ENCODE measurements at places on chromosomes 4 and X.
A peak's percentile ranks its signal among the peaks of the same experiment; 100 is the strongest.

GRCh38 chrX:153519569-153520286 lies 2.3 kb downstream of the ATP2B3 start:
- DNase-seq, result no peak

- DNase-seq, result no peak
Observed at GRCh38 chrX:96835660-96836289, 47.9 kb upstream of the RPA4 start.

DNA sequence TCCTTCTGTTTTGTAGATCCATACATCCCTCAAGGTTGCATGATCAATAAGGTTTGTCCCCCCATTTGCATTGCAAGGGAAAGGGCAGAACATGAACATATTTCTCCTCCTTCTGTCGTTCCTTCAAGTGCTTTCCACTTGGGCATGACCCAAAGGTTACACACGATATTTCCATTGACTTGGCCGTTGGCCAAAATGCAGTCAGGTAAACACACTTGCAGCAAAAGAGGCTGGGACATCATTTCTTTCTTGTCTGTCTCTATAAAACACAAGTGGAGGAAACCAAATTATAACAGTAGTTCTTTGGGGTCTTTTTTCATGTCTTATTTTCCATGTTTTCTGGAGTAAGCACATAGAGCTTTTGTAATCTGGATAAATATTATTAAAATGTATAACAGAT lies 156.1 kb downstream of the FRAS1 start:
- DNase-seq, result peak; percentile 91

DNA sequence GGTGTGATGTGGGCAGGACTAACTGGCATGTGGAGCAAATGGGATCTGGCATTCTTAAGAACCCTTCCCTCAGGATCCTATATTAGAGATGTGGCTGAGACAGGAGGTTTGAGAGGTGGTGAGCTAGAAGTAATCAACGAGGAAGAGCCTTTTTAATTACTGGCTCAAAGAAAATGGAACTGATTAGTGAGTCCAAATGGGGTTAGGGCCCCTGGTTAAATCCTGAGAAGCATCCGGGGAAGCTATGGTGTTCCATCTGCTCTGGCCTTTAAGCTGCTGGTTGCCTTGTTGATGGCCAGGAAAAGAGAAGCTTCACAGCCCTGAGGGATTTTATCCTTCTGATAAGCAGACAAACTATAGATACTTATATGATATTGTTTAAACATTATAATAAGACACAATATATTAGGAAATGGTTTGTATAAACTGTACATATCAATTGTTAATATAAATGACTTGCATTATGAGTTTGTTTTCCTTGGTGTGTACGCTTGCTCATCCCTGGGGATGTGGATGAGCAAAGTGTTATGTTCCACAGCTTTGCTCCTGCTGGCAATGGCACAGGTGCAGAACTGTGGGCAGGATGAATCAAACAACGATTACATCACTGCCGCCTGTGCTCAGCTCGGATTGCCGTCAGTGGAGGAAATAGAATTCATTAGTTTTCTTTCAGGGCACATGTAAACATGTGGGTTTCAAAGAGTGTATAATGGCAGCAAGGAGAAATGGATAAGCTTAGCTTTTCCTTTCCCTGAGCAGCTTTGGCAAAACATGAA lies 328.6 kb upstream of the ARX start:
- DNase-seq, result peak; percentile 72

DNA sequence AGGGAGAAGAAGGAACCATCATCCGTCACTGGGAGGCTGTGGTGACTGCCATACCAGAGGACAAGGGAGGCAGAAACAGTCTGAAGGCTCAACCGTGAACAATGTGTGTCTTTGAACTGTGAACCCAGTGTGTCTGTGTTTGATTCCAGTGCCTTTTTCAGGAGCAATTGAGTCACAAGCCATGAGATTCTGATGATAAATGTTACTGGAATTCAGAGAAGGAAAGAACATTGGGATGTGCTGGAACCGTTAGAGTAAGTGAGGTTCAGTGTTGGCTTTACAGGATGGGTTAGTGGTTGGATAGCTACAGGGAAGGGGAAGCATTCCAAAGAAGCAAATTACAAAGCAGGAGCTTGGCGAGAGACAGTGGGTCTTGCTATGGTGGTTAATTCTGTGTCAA lies 464.4 kb downstream of the TRIML1 start:
- no peak for DNase-seq

DNA sequence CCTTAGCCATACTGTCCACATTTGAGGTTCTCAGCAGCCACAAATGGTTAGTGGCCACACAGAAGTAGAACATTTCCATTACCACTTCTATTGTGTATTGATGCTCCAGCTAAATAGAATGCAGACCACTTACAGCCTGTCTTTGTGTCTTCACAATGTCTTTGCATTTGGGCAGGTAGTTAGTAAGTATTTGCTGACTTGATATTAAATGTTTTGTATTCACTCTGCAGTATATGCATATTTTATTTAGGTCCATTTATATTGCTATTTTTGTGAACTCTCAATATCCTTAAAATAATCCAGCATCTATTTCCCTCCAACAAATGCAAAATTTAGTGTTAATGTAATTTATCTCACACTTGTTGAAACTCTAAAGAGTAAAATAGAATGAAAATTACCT lies 26.6 kb downstream of the ANAPC4 start:
- no peak for DNase-seq

GRCh38 chr4:78288327-78288726 lies 231.2 kb downstream of the FRAS1 start:
- no peak for DNase-seq

GRCh38 chr4:23348789-23349498 lies 540.9 kb downstream of the PPARGC1A start:
- no peak for DNase-seq

GRCh38 chr4:3786196-3786869 lies 20.1 kb downstream of the ADRA2C start:
- peak; percentile 23 for DNase-seq

- no peak for DNase-seq
Observed at GRCh38 chrX:152878976-152879755, 18.7 kb upstream of the ZNF185 start.

GRCh38 chr4:38164346-38164745 lies 204.1 kb downstream of the PTTG2 start:
- no peak for DNase-seq

DNA sequence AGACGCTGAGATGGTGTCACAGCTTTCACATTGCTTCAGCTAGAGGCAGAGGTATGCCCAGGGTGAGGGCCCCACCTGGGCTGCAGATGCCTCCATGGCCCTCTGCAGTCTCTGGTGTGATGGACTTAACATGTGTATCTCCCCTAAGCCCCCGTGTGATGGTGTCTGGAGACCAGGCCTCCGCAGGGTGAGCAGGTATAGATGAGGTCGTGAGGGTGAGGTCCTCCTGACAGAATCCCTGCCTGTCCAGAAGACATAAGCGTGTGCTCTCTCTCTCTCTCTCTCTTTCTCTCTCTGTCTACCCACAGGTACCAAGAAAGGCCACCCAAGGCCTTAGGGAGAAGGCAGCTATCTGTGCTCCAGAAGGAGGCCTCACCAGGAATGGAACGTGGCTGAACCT lies 50.9 kb downstream of the CPZ start:
- DNase-seq, result no peak

- DNase-seq, result no peak
Observed at GRCh38 chr4:168666531-168666930, 169.7 kb downstream of the PALLD start.

- DNase-seq, result no peak
Observed at GRCh38 chr4:14000091-14000814, 372.7 kb upstream of the BOD1L1 start.
